ENCODE measurements at places on chromosomes 4 and X. TPM values are rescaled to one million over a fixed set of nuclear protein-coding genes. Genes with fewer than 3 reads are reported as not detected.

Gene AKAP14
- not detected for total RNA-seq

Gene SPATA18
- total RNA-seq = 0.71 TPM

Gene ADGRL3
- total RNA-seq = not detected

Gene SOX3
- total RNA-seq = not detected

Gene DMD
- 0.20 TPM for total RNA-seq

Gene IL1RAPL1
- total RNA-seq = not detected

Gene DCLK2
- total RNA-seq = not detected

Gene FAM149A
- 0.88 TPM for total RNA-seq

Gene UGT2B17
- not detected for total RNA-seq

Gene HS6ST2
- 0.07 TPM for total RNA-seq

Gene CT45A2
- not detected for total RNA-seq

Gene FGF2
- 0.05 TPM for total RNA-seq

Gene FHDC1
- total RNA-seq = 0.12 TPM
